ENCODE measurements at places on chromosomes 7 and 10.

DNA sequence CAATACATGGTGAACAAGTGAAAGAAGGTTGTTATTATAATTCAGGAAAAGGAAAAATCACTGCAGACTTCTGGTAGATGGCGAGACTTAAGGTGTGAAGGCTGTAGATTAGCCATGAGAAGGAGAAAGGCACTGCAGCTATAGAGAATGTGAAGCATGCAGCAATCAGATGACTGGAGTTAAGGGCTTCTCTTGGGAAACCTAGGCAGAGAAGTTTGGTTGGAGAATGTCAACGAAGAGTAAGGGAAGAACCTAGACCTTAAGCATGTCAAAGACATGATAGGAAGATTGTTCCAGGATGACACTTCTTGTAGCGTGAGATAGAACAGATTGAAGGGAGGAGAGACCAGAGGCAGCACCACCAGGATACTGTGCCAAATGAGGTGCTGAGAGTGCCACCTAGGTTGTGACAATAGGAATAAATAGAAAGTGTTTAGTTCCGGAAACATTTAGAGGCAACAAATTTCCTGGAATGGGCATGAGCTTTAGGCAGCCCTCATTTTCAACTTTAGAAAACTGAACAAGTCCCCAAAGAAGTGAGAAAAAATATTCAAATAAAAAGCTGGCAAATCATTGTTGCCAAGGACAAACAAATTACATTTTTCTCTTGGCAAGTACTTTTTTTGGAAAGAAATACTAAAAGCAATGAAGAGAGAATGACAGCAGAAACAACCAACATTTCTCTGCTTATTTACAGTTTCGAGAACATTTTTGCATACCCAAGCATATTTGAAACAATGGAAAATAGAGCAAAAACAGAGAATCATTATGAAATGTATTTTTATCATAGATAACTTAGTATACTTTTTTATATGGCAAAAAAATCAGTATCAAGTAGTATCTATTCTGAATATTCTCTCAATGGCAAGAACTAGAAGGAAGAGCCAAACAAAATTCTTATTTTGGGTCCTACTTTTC, 4.9 kb downstream of the LRRC17 start:
- no peak for DNase-seq

- DNase-seq: no peak
Measured at GRCh38 chr7:46786221-46786954, 795.5 kb downstream of the TNS3 start.

DNA sequence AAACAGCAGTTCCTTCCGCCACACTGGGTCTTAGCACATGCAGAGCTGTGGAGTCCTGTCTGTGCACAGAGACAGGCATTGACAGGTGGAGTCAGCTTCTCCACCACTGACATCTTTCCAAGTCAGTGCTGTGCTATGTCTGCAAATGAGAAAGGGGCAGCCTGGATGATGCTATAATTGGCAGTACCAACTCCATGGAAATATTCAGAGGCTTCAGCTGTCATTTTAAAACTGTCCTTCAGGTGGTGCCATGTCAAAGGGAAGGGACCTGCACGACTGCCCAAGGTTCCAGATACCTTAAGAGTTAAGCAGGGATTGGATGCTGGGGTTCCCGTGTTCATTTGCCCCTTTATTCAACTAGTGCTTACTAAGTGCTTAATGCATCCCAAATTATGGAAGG, 258.0 kb upstream of the PRKCQ start:
- DNase-seq: no peak

DNA sequence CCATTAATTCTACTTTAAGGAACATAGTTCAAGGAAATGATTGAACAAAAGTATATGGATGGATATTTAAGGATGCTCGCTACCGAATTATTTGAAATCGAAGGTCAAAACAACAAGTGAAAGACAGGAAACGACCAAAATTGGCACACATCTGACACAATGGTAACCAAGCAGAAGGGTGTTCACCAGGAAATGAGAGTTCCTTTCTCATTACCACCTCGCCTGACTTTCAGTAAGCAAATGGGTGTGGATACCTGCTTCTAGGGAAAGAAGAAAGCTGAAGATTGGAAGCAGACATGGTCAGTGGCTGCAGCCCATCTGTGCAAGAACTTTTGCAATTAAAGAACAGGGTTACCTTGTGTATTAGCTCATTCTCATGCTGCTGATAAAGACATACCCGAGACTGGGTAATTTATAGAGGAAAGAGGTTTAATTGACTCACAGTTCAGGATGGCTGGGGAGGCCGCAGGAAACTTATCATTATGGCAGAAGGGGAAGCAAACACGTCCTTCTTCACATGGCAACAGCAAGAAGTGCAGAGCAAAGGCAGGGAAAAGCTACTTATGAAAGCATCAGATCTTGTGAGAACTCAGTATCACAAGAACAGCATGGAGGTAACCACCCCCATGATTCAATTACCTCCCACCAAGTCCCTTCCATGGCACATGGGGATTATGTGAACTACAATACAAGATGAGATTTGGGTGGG, 6.2 kb upstream of the TMEM273 start:
- DNase-seq: no peak

DNA sequence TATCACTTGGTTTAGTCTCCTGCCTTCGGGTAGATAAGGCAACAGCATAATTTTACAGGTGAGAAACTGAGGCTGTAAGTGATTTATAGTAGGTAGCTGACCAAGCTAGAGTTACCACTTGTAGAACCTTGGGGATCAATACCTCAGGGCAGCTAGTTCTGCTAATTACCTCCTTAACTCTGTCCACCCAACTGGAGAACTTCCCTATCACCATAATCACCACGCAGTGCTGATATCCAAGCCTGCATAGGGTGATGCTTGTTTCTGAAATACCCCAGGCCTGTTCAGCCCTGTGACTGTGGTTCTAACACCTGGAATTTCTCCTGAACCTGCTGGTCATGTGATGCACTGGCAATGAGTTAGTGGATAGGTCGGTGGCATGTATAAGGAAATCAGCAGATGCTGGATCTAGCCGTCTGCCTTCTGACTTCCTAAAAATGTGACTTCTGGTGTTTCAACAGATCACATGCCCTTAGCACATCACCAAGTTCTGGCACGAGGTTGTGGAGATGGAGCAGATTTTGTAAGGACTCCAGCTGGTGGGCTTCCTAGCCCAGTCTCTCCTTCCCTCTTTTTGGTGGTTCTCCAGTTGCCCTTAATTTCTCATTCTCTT, 15.3 kb downstream of the PLAU start:
- DNase-seq: no peak

GRCh38 chr10:99467236-99467999, 37.0 kb upstream of the GOT1 start:
- DNase-seq: no peak

- DNase-seq: no peak
Measured at GRCh38 chr10:1117651-1118050, 61.5 kb downstream of the WDR37 start.

- DNase-seq: no peak
Measured at GRCh38 chr7:73850781-73851207, 8.5 kb upstream of the METTL27 start.

DNA sequence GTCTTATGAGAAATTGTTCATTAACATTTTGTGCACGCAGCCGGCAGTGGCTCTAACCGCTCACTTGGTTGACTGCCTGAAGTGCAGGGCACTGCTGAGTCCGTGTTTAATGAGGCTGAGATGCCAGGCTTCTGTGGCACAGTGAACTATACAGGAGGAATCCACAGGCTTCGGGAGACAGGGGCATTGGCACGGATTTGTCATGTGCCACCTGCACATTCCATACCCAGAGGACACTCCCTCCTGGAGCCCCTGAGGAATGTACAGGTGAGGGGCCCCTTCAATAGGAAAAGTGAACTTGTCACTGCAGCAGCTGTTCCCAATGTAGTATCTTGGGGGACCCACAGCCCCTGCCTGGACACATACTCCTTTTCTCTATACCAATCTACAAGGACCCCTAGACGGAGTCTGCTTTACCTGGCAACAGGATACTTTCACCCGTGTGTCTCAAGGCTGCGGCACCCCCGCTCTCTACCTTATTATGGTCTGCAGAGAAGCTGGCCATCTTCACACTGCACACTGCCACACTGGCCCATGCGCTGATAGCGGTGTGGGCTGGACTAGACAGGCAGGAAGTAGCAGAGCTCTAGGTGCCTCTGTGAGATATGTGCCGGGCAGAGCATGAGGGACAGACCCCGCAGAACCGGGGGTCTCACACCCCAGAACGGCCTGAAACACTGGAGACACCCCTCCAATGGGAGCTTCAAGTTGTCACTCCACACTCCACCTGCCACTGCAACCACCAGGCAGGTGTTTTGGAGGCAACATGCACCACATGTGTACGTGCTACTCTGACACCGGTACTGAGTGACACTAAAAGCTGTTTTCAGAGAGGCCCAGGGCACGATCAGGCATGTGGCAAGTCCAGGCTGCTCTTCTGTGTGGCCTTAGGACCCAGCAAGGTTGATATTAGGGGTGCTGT, 71.4 kb upstream of the RHEB start:
- no peak for DNase-seq

DNA sequence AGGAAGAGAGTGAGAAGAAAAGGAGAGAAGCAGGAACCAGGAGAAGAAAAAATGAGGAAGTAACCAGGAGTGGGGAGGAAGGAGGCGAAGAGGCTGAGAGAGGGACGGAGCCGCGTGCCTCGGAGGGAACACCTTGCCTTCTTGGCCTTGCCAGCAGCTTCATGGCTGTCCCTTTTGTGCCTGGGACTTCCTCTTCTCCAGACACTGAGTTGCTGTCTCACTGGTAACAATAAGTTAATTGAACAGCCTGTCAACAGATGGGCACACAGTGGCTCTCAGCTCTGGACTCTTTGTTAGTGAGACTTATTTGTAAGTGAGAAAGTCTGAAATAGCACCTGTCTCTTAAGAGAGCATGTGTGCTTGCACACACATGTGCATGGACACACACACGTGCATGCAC, 83.2 kb downstream of the GATA3 start:
- DNase-seq: no peak

- no peak for DNase-seq
Measured at GRCh38 chr10:19250546-19250945, 201.9 kb downstream of the MALRD1 start.

- no peak for DNase-seq
Measured at GRCh38 chr10:113126229-113127201, 176.5 kb downstream of the TCF7L2 start.

- DNase-seq: no peak
Measured at GRCh38 chr10:18224626-18225445, 84.6 kb downstream of the CACNB2 start.

DNA sequence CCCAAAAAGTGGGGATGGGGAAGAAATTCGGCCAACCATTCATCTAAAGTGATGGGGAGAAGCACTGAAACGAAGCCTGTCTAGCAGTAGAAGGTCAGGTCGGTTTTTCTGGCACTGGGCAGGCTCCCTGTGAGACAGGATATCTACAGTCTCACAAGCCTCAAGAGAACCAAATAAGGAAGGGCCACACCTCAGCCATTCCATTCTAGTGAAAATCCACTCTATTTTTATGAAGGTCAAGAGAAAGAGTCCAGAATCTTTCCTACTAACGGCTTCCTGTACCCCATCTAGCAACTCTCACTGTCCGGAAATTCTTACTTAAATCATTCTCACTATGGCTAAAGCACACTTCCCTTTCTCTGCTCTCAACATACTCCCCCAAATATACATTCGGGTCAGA, 267.1 kb downstream of the PRPF18 start:
- no peak for DNase-seq

- DNase-seq: no peak
Measured at GRCh38 chr10:68010426-68010940, 64.6 kb downstream of the HERC4 start.

- DNase-seq: no peak
Measured at GRCh38 chr7:26199301-26200037, 1.1 kb downstream of the HNRNPA2B1 start.

DNA sequence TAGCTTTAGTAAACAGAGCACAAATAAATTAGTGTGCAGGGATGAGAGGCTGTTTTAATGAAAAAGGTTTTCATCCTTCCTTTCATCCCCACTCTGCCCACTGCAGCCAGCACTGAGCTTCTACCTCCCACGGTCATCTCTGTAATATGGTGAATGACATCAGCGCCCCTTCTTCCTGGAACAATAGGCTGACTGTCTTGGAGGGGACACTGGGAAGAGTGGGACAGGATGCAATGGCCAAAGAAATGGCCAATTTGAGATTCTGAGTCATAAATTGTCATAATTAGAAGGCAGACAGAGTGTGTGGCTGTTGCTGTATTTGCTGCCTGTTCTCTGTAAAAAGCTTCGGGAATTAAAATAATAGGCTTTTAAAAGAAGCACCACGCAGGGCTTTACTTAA, 126.7 kb upstream of the CALN1 start:
- no peak for DNase-seq

- DNase-seq: no peak
Measured at GRCh38 chr10:95354110-95354509, 63.3 kb upstream of the PDLIM1 start.

DNA sequence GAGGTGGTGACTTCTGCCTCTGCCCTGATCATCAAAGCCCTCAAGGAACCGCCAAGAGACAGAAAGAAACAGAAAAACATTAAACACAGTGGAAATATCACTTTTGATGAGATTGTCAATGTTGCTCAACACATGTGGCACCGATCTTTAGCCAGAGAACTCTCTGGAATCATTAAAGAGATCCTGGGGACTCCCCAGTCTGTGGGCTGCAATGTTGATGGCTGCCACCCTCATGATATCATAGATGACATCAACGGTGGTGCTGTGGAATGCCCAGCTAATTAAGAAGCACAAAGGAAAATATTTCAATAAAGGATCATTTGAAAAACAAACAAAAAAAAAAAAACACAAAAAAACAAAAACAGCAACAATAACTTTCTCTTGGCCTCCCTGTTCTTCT, 59.5 kb upstream of the TOMM7 start:
- no peak for DNase-seq

GRCh38 chr7:95725205-95725604, 47.1 kb upstream of the DYNC1I1 start:
- no peak for DNase-seq

GRCh38 chr7:82789883-82790609, 346.5 kb upstream of the CACNA2D1 start:
- no peak for DNase-seq

DNA sequence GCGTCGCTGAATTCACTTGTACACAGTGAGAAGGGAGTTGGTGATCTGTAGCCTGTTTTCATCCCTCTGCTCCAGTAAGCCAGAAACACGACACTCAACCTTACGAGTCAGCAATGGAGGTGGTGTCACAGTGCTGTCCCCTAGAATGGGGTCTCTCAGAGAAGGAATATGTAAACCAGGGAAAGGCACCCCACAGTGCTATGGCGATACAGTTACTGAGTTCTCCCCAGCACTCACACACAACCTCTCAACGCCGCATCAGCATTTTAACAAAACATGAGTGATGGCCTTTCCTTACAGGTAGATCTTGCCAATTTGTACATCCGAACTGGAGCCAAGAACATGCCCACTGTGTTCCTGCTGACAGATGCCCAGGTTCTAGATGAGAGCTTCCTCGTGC, 196.3 kb downstream of the CDCA7L start:
- DNase-seq: no peak

DNA sequence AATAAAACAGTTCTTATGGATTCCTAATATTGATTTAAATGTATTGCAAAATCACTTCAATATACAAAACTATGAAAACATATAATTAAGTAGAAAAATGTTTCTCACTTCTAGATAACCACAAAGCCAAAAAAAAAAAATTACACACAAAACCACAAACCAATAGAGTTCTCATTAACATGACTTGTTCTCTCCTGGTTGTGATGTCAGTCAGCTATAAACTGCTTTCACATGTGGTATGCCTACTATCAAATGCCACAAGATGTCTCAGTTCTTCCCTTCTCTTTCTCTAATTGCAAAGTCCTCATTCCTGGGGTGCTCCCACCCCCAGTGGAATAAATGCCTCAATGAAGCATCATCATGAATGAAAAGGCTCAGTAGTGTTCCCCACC, 16.6 kb downstream of the GNAI1 start:
- no peak for DNase-seq

GRCh38 chr7:159000070-159000469, 143.7 kb downstream of the DYNC2I1 start:
- no peak for DNase-seq

Measured in nucleus accumbens (tissue), 56 donors.